ENCODE measurements at places on chromosomes 6 and 20.

GRCh38 chr6:86936834-86937218 lies 502 bp upstream of the HTR1E start:
- DNase-seq = no peak

DNA sequence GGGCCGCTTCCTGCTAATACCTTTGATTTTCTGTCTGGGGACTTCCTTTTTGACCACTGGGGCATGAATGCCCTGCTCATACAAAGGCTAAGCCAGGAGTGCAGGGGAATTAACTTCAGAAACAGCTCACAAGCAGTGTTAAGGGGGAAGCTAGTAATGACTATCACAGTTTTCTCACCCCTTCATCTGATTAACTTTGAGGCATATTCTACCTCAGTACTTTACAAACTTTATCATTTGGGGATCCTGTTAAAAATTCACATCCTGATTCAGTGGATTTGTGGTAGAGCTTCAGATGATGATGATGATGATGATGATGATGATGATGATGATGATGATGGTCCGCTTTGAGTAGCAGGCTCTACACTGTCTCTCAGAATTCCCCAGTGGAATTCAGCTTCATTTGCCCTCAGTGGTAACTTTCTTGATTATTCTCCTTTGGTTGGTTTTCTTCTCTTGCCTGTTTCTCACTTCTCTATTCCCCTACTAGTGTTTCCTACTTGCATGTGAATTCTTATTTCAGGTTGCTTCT lies 78.4 kb upstream of the TMEM170B start:
- no peak for DNase-seq

DNA sequence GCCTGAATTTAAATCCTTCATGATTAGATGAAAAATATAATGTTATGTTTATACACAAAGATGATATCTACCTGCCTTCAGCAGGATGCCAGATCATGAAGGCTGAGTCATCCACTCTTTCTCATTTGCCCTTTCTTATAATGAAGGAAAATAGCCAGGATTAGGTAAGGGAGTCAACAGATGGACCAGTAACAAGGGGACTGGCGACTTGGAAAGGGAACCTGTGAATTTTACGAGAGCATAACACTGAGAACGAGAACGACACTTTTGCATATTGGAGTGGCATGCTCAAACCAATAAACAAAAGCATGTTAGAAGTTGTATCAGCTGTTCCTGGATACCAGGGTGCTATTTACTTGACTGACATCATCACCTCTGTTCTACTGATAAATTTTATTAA lies 154.0 kb downstream of the LAMP5 start:
- no peak for DNase-seq

- no peak for DNase-seq
Measured at GRCh38 chr6:35432291-35432690, 19.8 kb upstream of the FANCE start.

DNA sequence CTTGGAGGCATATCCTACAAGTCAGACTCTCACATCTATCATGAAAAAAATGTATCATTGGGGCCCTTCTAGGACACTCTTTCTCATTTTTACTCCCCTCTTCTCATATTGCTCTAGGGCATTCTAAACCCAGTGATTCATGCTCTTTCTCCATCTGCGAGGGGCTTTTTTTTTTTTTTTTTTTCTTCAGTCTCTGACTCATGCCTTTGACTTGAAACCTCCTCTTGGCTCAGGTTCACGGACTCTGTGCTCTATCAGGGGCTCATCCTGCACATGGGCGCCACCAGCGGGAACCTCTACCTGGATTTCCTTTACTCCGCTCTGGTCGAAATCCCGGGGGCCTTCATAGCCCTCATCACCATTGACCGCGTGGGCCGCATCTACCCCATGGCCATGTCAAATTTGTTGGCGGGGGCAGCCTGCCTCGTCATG lies 17.8 kb downstream of the SLC22A1 start:
- DNase-seq = no peak

DNA sequence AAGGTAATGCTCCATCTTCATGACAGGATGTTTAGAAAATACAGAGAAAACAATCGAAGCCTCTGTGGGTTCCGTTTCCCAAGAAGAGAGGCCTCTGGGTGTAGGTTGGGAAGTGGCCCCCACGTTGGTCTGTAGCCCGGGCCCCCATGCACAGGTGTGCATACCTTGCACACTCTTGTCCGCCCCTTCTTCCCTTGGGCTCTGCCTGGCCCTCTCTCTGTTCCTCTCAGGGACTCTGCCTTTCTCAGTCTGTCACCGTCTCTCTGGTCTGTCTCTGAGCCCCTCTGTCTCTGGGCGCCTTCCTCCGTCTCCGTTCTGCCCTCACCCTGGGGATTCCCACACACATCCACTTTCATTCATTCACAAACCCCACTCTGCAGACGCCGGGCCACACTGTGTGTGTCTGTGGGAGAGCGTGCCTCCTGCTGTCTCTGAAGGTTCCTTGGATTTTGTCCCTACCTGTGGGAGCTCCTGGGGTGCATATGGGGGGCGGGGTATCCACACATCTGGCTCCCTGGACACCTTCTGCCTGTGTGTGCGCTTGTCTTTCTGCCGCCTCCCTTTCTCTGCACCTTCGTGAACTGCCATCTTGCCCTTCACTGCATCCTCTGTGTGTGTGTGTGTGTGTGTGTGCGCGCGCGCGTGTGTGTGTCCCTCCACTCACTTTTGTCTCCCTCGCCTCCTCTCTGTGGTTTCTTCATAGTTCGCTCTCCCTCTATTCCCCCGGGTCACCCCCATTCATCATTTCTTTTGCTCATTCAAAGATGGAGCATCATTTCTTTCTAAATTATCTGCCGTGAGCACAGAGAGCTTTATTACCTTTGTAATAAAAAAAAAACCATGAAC lies 75.3 kb downstream of the SRC start:
- no peak for DNase-seq

GRCh38 chr20:48349656-48350055 lies 478.1 kb downstream of the PREX1 start:
- no peak for DNase-seq

DNA sequence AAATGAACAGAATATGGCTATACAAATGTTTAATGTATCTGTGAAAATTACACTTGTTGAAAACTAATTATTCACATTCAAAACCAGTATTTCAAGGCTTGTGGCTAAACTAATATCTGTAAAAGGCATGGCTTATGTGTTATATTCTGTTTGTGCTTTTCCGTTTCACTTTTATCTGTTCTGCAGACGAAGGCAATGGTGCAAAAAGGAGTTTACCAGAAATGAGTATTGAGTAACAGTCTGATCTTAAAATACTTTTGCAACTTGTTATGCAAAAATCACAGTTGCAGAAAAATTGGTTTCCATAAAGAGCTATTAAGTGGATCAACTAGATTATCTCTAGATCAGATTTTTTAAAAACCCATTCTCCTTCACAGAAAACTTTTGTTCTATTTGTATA lies 9.4 kb upstream of the STX11 start:
- DNase-seq = no peak

DNA sequence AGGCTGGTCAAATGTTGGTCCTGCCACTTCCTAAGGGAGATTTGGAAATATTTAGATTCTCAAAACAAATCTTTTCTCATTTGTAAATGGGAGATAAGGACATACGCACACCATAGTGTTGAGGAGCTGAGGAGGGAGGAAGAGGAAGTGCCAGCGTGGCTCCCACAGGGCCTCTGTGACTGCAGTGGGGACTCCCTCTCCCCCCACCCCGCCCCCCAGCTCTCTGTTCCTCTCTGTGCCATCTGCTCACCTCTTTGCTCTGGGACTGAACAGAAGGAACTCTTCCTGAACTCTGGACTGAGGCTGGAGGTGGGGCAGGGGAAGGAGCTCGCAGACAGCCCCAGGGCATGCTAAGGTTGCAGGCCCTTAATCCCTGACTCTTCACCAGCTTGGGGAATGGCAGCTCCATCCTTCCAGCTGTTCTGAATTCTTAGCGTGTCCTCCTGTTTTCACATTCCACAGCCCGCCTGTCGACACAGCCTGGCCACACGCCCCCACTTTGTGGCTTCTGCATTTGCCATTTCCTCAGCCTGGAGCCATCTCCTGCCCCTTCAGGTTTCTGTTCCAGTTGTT lies 11.4 kb downstream of the DDX27 start:
- DNase-seq = no peak

DNA sequence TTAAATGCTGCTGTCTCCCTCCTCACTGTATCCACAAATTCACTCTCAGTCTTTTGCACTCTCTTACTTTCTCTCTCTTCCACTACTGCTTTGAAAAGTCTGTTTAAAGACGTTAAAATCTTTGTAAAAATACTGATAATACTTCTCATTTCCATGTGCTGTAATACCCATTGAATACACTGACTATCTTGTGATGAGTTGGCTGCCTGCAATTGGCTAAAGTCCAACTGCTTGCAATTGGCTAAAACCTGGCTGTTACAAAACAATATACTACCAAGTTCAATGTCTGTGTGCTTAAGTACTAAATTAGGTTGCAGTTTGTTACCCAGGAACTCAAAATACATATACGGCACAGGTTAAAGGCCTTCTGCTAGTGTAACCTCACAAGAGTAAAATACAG lies 264.8 kb downstream of the THBS2 start:
- no peak for DNase-seq

DNA sequence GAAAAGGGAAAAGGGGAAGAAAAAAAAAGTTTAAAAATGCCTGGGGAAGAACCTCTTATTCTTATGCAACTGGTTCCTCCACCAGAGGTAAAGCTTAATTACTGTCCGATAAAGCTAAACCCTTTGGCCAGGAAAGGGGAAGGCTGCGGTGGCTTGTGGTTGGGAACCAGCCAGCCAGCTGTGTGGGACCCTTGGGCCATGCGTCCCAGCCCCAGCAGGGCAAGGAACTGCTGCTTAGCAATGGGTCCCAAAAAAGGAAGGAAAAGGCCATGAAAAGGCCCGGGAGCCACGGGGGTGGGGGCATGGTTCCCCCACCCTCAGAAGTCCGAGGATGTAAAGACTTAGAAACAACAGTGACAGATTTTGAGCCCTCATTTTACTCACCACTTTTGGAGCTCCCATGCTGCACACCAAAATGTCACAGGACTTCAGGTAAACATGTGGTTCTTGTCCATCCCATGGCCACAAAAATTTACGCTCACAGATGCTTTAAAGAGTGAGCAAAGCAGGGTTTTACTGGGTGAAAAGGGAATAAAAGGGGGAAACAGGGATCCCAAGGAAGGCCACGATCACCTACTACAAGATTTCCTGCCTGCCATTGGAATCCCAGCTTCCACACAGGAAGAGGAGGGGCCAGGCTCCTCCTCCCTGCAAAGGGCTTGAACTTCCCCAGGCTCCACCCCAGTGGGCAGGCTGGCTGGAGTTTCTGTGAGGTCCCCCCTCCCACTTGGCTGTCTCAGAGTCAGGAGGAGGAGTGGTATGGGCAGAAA lies 1234.7 kb upstream of the GJE1 start:
- no peak for DNase-seq

GRCh38 chr6:2914318-2914660 lies 11.2 kb upstream of the SERPINB9 start:
- DNase-seq = no peak

GRCh38 chr6:20402092-20402341 lies 338 bp downstream of the E2F3 start:
- DNase-seq = no peak

DNA sequence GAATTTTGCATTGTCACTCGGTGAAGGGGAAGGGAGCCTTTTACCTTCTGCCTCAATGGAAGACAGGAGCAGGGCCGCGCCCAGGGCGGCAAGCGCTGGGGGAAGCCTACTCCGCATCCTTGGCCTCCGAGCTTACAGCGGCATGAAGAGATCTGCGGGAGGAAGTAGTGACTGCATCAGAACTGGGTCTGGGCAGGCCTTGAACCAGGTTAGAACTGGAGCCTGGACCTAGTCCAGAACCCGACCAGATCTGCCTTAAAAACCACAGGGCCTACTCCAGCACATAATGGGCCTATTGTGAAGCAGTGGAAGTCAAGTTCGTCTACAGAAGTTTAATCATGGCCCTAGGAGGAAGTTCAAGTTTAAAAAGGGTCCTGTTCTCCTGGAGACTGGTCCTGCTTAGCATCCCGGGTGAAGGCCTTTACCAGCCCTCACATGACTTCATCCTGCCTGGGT lies 3.1 kb downstream of the COL12A1 start:
- no peak for DNase-seq

Measured in stimulated activated CD4-positive, alpha-beta T cell treated with anti-CD3 and anti-CD28 coated beads, TNF-alpha, amount 100 ng/mL, for 1 hour (primary cell).